Kidney (tissue), 22 donors: ENCODE measurements at places on chromosomes 1 and 21. TPM values are rescaled to one million over a fixed set of nuclear protein-coding genes. Genes with fewer than 3 reads are reported as not detected.

The ATF3 gene
- total RNA-seq: 12.8 TPM

The SDC3 gene
- 58.7 TPM for total RNA-seq

The TMEM39B gene
- total RNA-seq: 15.4 TPM

The MR1 gene
- 29.3 TPM for total RNA-seq

The SYT2 gene
- total RNA-seq: 0.19 TPM

The S100A6 gene
- 1,542 TPM for total RNA-seq

- no peak overlapping the region for H3K27ac ChIP-seq
- H3K4me1 ChIP-seq: no peaks in the 10 kb centered on the region
- no peak for DNase-seq
- no peaks in the 10 kb centered on the region for H3K36me3 ChIP-seq
- no peaks in the 10 kb centered on the region for H3K27me3 ChIP-seq
Measured at GRCh38 chr1:82318921-82319320, 518.2 kb downstream of the ADGRL2 start.

DNA sequence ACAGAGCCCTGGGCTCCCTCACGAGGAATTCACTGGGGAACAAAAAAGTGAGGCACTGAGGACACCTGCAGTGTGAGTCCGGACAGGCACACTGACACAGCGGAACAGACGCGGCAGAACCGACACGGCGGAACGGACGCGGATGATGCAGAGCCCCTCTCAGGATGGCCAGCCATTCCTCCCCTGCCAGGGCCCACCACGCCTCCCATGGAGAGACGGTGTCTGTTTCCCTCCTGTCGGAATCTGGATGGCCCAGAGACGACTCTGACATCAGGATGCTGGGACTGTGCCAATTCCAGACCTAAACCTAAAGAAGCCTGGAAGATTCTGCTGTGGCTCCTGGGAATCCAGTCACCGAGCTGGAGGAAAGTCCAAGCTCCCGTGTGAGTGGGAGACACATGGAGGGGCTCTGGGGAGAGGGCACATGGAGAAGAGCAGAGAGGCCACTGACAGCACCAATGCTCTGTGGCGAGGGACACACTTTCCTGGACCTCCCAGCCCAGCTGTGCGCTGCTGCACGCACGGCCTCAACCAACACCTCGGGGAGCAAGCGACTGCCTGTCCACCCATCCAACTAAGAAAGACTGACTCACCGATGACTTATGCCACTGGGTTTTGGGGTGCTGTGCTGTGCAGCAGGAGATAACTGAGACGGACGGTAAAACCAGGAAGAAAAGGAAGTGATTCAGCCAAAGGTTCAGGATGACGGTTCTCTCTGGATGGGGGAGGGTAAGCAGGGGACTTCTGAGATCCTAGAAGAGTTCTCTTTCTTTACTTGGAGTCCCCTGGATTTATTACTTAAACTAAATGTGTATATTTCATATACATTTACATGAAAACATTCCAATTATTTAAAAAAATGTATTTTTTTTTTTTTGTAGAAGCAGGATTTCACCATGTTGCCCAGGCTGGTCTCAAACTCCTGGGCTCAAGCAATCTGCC is 23.3 kb downstream of the ZBTB17 start:
- DNase-seq: peak; percentile 31
- no peak overlapping the region for H3K4me3 ChIP-seq
- H3K27ac ChIP-seq: no peak overlapping the region
- no peaks in the 10 kb centered on the region for H3K27me3 ChIP-seq
- no peaks in the 10 kb centered on the region for H3K36me3 ChIP-seq

DNA sequence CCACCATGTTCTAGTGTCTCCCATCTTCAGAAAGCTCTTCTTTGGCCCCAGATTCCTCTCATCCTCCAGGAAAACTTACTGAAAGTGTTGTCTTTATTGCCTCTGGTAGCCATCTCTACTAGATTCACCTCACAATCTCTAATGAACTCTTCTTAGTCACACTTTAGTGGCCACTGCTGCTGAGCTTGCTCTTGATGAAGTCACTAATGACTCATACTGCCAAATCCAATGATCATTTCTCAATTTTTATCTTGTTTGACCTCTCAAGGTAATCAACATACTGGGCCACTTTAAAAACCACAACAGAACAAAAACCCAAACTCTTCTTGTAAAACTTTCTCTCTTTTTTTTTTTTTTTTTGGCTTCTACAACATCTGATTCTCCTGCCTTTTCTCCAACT is 196.4 kb downstream of the LHX8 start:
- no peak overlapping the region for H3K4me3 ChIP-seq
- no peak for DNase-seq

- no peak for DNase-seq
Measured at GRCh38 chr1:111199329-111199728, 1.1 kb downstream of the DENND2D start.

DNA sequence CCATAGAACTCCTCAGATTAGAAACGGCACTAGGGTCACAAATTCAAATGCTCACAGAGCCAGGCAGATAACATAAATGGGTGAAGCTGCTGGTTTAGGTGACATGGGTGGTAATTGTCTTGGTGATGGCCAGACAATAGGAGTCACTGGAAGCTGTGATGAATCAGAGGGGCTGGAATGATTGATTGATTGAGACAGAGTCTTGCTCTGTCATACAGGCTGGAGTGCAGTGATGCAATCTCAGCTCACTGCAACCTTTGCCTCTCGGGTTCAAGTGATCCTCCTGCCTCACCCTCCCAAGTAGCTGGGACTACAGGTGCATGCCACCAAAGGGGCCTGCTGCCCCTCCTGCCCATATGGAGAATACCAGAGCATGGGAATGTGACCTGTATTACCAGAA is 63.0 kb downstream of the HIVEP3 start:
- H3K4me3 ChIP-seq: no peak overlapping the region
- H3K27ac ChIP-seq: no peak overlapping the region
- no peaks in the 10 kb centered on the region for H3K36me3 ChIP-seq
- H3K27me3 ChIP-seq: no peaks in the 10 kb centered on the region
- peaks cover 5% of the 10 kb centered on the region for H3K4me1 ChIP-seq

DNA sequence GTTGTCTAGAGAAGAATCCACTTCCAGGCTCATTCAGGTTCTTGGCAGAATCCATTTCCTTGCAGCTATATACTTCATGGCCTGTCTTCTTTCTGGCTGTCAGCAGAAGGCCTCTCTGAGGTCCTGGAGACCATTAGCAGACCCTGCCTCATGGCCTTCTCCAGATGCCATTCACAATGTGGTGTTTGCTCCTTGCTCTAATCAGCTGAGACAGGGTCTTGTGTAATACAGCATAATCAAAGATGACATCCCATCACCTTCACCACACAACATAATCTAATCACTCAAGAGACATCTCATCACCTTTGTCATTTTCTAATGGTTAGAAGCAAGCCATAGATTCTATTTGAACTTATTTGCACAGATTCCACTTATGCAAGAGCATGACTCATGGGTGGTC is 403.9 kb upstream of the LRRC7 start:
- H3K4me1 ChIP-seq: no peaks in the 10 kb centered on the region
- no peaks in the 10 kb centered on the region for H3K27me3 ChIP-seq
- H3K4me3 ChIP-seq: no peak overlapping the region
- no peaks in the 10 kb centered on the region for H3K36me3 ChIP-seq
- H3K27ac ChIP-seq: no peak overlapping the region
- no peak for DNase-seq

DNA sequence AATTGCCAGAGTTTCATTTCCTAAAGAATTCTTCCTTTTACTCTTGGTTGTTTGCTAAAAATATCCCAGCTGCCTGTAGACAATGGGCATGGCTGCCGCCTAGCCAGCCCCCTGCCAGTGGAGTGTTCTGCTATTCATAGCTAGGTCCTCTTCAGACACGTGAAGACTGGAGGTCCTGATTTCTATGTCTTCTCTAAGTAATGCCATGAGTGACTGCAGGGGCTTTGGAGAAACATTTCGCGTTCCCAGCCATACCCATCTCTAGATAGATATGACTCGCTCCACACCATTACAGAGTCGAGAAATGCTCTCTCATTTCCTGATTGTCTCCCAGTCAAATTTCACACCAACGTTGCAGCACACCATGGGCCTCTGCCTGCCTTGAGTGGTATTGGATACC is 99.5 kb upstream of the BACE2 start:
- H3K4me3 ChIP-seq: no peak overlapping the region
- no peaks in the 10 kb centered on the region for H3K36me3 ChIP-seq
- DNase-seq: no peak
- no peaks in the 10 kb centered on the region for H3K27me3 ChIP-seq
- no peak overlapping the region for H3K27ac ChIP-seq
- no peaks in the 10 kb centered on the region for H3K4me1 ChIP-seq

GRCh38 chr1:178196631-178197030 is 102.7 kb downstream of the RASAL2 start:
- no peaks in the 10 kb centered on the region for H3K4me1 ChIP-seq
- no peaks in the 10 kb centered on the region for H3K27me3 ChIP-seq
- no peak overlapping the region for H3K27ac ChIP-seq

GRCh38 chr21:18411565-18411964 is 8.0 kb upstream of the TMPRSS15 start:
- H3K27me3 ChIP-seq: no peaks in the 10 kb centered on the region
- no peak overlapping the region for H3K4me3 ChIP-seq
- H3K4me1 ChIP-seq: no peaks in the 10 kb centered on the region
- H3K27ac ChIP-seq: no peak overlapping the region
